ENCODE measurements at places on chromosomes 2 and 18.
A peak's percentile ranks its signal among the peaks of the same experiment; 100 is the strongest.

GRCh38 chr2:3625186-3625585 lies 30.3 kb downstream of the COLEC11 start:
- DNase-seq = no peak

- DNase-seq = no peak
These were observed 87.3 kb downstream of the MARCO start for GRCh38 chr2:119029297-119029696.

DNA sequence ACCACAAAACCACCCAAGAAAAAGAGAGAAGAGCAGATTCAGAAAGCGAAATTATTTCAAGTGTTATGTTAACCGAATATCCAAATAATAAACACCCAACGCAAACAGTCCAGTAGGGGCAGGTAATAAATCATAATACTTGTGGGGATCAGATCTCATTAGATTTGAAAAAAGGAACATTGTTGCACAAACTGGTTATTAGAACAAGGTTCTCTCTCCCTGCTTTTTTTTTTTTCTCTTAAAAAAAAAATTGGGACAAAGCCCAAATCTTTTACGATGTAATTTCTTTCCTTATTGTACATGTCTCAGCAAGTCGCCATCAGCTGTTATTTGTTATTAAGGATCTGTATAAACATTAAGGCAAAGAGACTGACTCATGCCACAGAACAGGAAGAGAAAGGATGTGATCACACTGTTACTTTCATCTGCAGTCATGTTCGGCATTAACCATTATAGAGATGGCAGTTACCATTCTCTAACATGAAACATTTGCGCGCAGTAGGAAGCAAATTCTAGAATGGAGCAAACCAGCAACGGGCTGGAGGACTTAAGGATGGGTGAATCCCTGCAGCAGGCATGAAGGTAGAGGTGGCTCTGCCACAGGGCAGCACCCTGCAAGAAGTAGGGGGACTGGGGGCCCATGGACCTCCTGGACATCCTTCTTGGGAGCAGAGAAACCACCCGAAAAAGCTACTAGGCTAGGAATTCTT lies 42.0 kb downstream of the EPHA4 start:
- DNase-seq = no peak

- DNase-seq = no peak
These were observed 106.5 kb upstream of the KCTD1 start for GRCh38 chr18:26654616-26655524.

DNA sequence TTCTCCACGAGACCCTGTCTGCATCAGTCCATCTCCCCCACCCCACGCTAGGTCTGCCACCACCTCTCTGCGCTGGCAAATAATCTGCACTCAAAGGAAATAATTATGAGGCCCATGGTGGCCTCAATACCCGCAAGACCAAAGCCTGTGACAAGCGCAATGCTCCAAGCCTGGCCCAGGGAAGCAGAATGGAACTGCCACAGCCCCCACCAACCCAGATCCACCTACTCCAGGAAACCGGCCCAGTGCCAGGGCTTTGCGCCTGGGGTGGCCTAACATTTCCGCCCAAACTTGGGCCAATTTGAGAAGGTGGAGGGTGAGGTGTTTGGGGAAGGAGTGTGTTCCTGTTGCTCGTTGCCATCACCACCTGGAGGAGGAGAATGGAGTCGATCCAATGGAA lies 26.0 kb upstream of the ATOH8 start:
- no peak for DNase-seq

- DNase-seq = no peak
These were observed 209.0 kb downstream of the DYM start for GRCh38 chr18:49251451-49251850.

- no peak for DNase-seq
These were observed 136.1 kb downstream of the GCA start for GRCh38 chr2:162480067-162480466.

DNA sequence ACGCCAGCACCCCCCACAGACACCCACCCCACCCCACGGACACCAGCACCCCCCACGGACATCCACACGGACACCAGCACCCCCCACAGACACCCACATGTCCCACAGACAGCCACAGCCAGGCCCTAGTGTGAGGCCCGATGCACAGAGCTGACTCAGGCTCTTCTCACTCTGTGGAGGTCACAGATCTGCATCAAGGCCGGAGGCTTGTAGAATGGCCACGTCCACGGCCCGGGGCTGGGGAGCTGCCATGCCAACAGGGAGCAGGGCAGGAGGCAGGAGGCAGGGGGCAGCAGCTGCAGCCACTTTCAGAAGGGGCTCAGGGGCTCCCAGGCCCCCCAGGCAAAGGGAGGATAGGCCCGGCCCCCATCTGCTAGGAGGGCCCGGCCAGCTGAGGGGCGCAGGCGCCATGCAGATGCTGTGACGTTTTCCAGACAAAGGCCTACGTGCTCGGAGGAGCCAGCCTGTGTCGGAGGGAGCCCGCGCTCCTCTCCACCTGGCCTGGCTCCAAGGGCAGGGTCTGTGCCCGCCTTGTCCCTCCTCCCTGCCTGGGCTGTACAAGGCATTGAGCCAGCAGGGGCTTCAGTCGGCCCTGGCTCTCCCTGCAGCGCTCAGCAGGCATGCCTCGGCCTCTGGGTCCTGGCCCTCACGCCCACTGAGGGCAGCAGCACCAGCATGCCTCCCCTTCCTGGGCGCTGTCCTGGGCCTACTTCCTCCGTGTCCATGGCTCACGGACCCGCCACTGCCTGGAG lies 249.0 kb downstream of the TWIST2 start:
- no peak for DNase-seq

GRCh38 chr2:239462671-239463506 lies 62.1 kb upstream of the HDAC4 start:
- no peak for DNase-seq

DNA sequence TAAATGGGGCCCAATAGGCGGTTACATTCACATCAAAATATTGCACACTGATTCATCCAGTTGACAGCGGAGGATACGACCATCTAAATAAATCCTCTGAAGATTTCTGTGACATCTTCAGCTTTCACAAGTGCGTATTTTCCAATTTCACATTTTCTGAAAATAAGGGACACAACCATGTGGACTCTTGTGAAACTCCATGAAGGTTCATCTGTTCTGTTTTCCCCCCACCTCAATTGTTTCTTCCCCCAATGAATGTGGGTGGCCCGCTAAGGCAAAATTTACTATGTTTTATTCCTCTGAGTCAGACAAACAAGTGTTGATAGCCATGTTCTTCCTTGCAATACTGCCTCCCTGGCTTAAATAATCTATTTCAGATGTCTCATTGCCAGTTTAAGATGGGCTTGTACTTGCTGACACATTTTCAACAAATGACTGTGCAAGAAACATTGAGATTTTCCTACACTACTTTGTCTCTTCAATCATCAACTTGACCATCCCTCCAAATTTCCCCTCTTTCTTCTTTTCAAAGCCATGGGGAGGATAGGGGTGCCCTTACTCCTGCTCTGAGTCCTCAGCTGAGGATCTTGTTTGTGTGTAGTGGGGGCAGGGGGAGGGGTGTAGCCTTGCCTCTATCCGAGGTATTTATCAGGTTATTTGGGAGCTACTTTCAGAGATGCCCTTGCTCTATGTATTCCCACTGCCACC lies 78.2 kb downstream of the BCL11A start:
- no peak for DNase-seq

DNA sequence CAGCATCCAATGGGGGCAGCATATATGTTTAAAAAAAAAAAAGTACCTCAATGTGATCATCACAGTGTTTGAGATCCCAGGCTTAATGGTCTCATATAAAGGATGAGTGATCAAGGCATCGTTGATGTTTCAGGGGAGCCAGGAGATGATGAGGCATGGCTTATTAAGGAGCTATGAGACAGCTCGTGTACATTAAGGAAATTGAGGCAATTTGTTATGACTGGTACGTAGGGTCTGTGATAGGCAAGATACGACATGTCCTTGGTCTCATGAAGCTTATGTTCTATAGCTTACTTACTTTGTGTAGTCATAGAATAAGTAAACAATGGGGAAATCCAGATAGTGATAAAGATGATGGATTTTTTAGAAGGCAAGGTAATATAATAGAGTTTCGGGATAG lies 49.1 kb upstream of the FAM171B start:
- no peak for DNase-seq

GRCh38 chr2:29104688-29105087 lies 10.5 kb upstream of the CLIP4 start:
- DNase-seq = no peak

- peak; percentile 56 for DNase-seq
These were observed 594 bp downstream of the FAM161A start for GRCh38 chr2:61853086-61853846.

DNA sequence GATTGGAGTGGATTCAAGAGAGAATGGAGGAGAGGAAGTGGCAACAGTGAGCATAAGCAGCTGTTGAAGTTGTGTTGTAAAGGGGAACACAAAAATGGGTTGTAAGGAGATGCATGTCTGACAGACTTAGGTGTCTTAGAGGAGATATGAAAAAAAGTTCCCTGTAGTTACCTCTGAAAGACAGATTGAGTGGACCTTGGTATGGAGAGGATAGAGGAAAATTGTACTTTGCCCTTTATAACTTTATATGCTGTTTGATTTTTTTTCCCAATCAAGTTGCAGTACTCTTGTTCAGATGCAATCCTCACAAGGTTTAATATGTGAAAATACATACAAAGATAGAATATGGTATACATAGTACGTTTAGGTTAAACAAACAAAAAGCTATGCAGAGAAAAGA lies 73.6 kb downstream of the LYPD6B start:
- no peak for DNase-seq

DNA sequence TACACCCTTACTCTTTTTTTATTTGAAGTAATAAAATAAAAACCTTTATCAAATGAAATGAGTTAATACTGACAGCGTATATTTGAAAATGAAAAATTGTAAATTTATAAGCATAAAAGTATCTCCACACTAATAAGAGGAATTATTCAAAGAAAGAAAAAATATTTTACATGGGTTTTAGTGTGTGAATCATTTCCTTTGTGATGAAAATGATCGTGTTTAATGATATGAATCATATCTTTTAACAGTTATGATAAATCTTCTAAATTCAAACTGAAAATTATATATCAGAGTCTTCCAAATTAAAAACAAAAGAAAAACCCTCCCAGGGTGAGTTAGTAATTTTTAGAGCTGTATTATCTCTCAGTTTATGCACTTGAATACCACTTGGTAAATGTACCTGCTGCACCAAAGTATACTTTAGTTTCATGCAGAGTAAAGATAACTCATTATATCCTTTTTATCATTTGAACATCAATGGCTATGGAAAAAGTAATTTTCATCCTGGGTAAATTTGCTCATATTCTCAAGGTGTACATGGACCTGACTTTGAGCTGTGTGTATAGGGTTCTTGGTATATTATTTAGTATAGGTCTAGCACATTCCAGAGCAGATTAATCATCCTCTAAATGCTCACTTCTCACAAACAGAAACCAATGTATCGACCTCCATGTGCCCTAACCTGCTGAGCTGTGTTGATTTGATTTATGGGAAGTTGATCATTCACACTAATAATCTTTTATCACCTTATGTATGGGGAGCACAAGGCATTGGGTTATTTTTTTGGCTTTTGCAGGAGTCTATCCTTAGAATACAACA lies 98.7 kb upstream of the VWC2L start:
- DNase-seq = no peak

- no peak for DNase-seq
These were observed 88.4 kb downstream of the DSEL start for GRCh38 chr18:67428158-67428557.
